ENCODE measurements at places on chromosomes 7 and 10.

DNA sequence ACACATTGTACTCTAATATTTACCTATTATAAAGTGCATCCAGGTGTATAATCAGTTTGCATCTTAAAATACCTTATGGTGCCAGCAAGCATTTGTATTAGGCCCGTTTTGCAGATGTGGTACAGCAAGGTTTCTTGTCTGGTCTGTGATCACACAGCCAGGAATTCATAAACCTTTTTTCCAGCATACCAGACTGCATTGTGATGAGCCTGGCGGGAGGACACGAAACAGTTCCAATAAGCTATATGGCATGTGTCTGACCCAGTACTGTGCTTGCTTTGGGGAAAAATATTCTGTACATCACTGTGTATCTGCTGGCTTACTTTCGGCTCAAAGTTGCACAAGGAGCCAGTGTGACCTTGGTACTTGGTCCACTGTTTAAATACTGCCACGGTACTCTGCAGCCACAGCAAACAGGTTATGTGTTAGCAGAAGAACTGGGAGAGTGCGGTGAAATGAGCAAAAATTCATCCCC, 36.3 kb downstream of the CHN2 start:
- no peaks in the 10 kb centered on the region for H3K36me3 ChIP-seq
- H3K27me3 ChIP-seq: no peaks in the 10 kb centered on the region
- no peak overlapping the region for H3K27ac ChIP-seq
- H3K4me3 ChIP-seq: no peak overlapping the region

- no peak overlapping the region for H3K4me3 ChIP-seq
- no peaks in the 10 kb centered on the region for H3K27me3 ChIP-seq
- H3K27ac ChIP-seq: no peak overlapping the region
These were observed 53.5 kb upstream of the PPP1R17 start for GRCh38 chr7:31633467-31633866.

- DNase-seq: no peak
- H3K36me3 ChIP-seq: no peaks in the 10 kb centered on the region
- H3K4me3 ChIP-seq: no peak overlapping the region
- no peak overlapping the region for H3K27ac ChIP-seq
- H3K27me3 ChIP-seq: no peaks in the 10 kb centered on the region
These were observed 140.6 kb downstream of the GNAI1 start for GRCh38 chr7:80275192-80275605.

DNA sequence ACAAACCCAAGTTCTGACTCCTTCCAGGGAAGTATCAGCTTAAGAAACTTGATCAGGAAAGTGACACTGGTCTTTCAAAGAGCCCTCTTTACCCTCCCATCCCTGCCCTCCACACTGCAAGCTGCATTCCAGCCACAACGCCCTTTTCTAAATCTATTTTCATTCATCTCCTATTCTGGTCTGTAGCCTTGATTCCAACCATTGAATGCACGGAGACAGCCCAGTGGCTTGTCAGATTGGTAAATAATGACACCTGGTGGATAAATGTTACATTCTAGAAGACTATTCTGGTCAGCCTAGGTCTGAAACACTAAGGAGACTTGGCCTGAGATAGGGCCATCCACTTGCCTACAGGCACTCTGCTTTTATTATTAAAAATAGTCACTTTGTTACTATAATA, 20.9 kb downstream of the MORN4 start:
- no peaks in the 10 kb centered on the region for H3K36me3 ChIP-seq
- no peaks in the 10 kb centered on the region for H3K27me3 ChIP-seq
- DNase-seq: peak; percentile 17
- H3K4me3 ChIP-seq: no peak overlapping the region

- H3K27ac ChIP-seq: no peak overlapping the region
- DNase-seq: no peak
- H3K27me3 ChIP-seq: no peaks in the 10 kb centered on the region
- H3K4me3 ChIP-seq: no peak overlapping the region
These were observed 368.4 kb upstream of the SHH start for GRCh38 chr7:156180451-156181229.

GRCh38 chr10:6729861-6730344, 149.8 kb upstream of the PRKCQ start:
- no peaks in the 10 kb centered on the region for H3K27me3 ChIP-seq
- no peak for DNase-seq
- H3K4me1 ChIP-seq: no peaks in the 10 kb centered on the region
- no peaks in the 10 kb centered on the region for H3K36me3 ChIP-seq
- H3K27ac ChIP-seq: no peak overlapping the region

GRCh38 chr7:2487586-2488271, 11.5 kb upstream of the GRIFIN start:
- no peak overlapping the region for H3K4me3 ChIP-seq
- H3K27ac ChIP-seq: peak overlapping the region; percentile 26
- no peaks in the 10 kb centered on the region for H3K27me3 ChIP-seq
- no peaks in the 10 kb centered on the region for H3K36me3 ChIP-seq
- DNase-seq: no peak
- peaks cover 25% of the 10 kb centered on the region for H3K4me1 ChIP-seq
